ENCODE measurements at places on chromosomes 7 and 10.

DNA sequence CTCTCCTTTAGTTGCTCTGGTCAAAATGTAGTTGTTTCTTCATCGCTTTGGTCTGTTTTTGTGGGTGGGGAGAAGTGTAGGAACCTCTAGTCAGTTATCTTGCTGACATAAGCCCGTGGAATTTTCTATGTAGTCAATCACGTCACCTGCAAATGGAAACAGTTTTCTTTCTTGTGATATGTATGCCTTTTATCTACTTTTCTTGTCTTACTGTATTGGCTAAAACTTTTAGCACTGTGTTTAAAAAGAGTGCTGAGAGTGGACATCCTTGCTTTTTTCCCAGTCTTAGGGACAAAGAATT is 42.3 kb downstream of the AKR1E2 start:
- DNase-seq: no peak

GRCh38 chr10:52672880-52673279 is 99.7 kb downstream of the MBL2 start:
- no peak for DNase-seq

GRCh38 chr7:99409806-99410205 is 1.0 kb downstream of the BUD31 start:
- no peak for DNase-seq

DNA sequence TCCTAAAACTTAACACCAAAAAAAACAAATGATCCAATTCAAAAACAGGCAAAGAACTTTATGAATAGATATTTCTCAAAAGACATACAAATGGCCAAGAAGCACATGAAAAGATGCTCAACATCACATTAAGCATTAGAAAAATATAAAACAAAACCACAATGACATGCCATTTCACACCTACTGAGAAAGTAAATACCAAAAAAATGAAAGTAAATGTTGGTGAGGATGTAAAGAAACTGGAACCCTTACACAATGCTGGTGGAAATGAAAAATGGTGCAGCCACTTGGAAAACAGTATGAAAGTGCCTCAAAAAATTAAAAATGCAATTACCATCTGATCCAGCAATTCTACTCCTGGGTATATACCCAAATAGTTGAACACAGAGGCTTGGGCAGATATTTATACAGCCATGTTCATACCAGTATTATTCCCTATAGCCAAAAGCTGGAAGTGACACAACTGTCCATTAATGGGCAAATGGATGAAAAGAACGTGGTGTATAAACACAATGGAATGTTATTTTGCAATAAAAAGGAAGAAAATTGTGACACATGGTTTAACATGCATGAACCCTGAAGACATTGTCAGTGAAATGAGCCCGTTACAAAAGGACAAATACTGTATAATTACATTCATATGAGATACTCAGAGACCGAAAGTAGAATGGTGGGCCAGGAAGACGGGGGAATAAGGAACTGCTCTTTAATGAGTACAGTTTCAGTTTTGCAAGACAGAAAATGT is 89.0 kb downstream of the JMJD1C start:
- DNase-seq: no peak

- DNase-seq: no peak
These were observed 642 bp upstream of the PRKG1 start for GRCh38 chr10:51073453-51074237.
